ENCODE measurements at places on chromosomes 7 and 10.
A peak's percentile ranks its signal among the peaks of the same experiment; 100 is the strongest.

- no peak for DNase-seq
These were observed 81.5 kb upstream of the SYPL1 start for GRCh38 chr7:106193661-106194060.

DNA sequence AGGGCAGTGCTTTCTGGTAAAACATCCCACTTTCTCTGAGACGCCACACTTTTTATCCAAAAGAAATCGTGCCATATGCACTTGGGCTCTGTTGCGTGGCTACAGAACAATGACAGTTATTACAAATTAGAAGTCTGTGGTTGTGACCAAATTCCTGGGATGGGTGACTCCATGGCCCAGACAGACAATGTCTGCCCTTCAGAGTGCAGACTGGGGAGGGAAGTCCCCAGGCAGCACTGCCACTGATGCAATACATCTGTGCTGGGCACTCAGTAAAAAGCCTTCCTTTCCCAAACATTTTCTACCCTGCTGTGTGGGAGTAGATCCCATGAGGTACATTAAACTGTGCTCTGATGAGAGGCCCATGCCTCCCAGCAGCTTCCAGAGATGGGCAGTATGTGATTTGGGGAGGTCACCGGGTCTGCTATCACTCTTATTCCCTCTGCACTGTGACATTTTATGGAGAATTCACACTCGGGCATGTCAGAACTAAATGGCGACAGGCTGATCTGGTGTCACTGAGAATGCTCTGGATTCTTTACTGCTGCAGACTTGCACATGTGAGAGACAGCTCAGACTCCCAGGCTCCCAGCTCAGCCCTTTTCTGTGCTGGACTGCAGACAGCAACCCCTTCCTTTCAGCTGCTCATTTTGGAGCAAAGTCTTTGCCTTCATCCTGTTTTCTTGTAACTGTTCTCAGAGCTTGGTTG is 243.5 kb upstream of the ZNF32 start:
- no peak for DNase-seq

DNA sequence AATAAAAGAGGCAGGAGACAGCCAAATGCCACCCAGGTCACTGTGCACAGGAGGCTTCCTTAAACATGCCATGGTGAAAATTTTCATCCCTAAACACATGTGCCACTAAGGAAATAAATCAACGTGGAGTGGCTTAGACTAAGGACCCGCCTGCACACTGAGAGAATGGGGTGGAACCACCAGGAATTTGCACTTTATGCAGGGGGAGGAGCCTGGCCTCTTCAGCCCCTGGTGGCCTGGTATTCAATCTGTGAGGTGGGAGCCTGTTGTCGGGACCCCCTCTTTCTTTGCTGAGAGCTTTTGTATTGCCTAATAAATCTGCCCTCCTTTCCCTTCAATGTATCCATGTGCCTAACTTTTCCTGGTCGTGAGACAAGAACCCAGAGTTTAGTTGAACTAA is 204.6 kb upstream of the NRP1 start:
- DNase-seq = no peak

DNA sequence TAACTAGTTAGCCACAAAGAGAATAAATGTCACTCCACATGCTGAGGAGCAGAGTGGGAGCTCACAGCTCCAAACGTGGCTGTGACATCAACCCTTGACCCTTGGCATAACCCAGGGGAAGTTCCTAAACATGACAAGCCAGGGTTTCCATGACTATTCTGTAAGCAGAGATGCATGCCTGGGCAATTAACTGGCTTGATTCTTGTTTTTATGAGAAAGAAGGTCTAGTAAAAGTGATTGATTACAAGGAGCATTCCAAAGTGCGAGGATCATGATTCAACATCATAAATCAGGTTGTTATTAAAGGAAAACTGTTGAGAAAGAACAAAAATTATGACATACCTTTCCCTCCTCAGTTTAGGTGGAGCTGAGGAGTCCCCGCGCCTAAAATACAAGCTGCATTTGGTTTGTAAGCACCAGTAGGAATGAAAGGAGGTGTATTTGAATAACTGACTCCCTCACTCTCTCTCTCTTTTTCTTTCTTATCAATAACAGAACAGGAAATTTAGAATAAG is 108.4 kb downstream of the SFMBT2 start:
- DNase-seq = no peak

GRCh38 chr10:112202561-112203241 is 19.1 kb upstream of the GPAM start:
- no peak for DNase-seq

- no peak for DNase-seq
These were observed at the start of gene CCM2 for GRCh38 chr7:45000093-45001032. Gene CCM2, plus strand, starts transcription at chr7:45000201. Its CDS starts 133 bp downstream, at chr7:45000334.

DNA sequence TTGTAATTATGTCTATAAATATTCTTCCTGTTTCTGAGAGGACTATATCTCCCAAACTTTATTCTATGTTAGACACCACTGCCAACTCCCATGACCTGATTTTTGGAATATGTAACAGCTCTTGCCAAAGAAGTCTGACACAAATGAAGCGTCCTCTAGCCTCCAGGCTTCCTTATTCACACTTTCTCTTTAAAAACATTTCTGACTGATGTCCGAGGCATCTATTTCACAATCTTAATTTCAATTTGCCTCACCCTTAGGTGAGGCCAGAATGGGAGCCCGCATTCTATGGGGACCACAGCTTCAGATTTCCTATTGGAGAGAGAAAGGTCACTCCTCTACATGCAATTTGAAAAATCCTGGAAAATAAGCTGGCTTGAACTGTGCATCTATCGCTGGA is 873.2 kb downstream of the GATA3 start:
- no peak for DNase-seq

- DNase-seq = no peak
These were observed 51.4 kb upstream of the ANLN start for GRCh38 chr7:36338256-36338655.

GRCh38 chr7:80856769-80857168 is 62.1 kb downstream of the SEMA3C start:
- DNase-seq = no peak

- no peak for DNase-seq
These were observed 229.9 kb upstream of the MKLN1 start for GRCh38 chr7:131097662-131098376.

DNA sequence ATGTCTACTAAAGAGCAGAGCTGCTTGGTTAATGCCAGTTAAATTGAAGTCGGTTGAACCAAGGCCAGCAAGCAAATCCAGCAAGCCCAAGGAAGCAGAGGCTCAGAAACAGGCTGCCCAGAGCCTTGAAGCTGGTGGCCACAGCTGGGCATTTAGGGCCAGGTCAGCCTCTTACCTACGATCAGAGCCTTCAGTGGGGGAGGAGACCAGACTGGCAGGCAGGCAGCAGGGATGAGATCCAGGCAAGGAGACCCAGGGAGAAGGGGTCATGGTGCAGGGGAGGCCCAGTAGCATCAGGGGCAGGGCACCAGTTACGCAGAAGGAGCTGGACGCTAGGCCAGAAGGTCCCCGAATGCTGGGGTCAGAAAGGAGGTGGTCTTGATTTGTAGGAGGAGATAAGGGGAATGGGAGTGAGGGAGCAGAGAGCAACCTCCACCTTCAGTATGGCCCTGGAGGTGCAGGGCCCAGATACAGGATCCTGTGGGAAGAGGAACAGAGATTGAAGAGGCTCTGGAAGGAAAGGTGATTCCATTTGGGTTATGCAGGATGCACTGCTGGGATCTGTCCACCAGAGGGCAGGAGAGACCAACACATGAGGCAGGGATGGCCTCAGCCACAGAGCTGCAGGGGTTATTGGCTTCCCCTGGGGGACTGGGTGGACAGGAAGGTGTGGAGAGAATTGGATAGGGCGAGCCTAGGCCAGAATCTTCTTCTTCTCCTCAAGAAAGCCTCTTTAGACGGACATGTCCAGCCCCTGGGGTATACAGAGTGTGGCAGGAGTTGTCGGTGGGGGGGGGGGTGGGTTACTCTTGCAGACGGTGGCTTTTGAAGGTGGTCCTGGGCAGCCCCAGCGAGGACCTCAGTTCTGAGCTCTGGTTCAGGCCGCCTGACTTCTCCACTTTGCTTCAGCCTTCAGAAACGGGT is 132.6 kb upstream of the PODXL start:
- peak; percentile 68 for DNase-seq

DNA sequence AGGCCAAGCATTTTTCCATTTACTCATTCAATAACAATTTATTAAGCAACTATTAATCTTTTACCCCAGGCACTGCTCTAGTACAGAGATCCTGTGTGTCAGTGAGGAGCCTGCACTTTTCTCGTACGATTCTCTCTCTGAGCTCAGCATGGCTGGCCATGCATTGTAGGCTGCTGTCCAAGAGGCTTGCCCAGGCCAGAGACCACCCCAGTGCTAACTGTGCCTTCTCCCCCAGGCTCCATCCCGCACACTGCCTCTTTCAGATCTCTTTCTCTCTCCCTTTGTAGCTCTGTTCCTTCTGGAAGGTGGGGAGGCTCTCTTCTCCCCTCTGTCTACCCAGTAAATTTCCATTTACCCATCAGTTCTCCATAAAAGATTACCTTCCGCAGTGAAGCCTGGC is 101.0 kb upstream of the IKZF1 start:
- no peak for DNase-seq

GRCh38 chr7:158633055-158633956 is 45.7 kb upstream of the PTPRN2 start:
- DNase-seq = no peak

GRCh38 chr10:1213252-1214070 is 157.3 kb downstream of the WDR37 start:
- no peak for DNase-seq

- DNase-seq = no peak
These were observed 326.2 kb upstream of the KAT6B start for GRCh38 chr10:74500026-74500704.

DNA sequence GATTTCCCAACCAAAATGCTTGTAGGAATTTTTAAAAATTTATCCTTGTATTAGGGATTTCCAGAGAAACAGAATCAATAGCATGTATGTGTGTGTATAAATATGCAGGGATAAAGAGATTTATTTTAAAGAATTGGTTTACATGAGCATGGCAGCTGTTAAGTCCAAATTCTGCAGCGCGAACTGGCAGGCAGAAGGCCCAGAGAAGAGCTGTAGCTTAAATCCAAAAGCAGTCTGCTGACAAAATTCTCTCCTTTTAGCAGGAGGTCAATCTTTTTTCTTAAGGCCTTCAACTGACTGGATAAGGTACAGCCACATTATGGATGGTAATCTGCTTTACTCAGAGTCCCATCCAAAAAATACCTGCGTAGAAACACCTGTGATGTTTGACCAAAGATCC is 42.0 kb downstream of the PRR15 start:
- DNase-seq = no peak

- DNase-seq = no peak
These were observed 45.1 kb upstream of the OPTN start for GRCh38 chr10:13054844-13055243.

- no peak for DNase-seq
These were observed 149.6 kb downstream of the BICC1 start for GRCh38 chr10:58662314-58662713.

GRCh38 chr10:6795541-6795940 is 215.5 kb upstream of the PRKCQ start:
- DNase-seq = no peak

Data from NCI-H187 (cell line).